ENCODE measurements at places on chromosomes 12 and 14.

- no peak for DNase-seq
Observed at GRCh38 chr14:70931008-70931407, 23.7 kb downstream of the PCNX1 start.

- DNase-seq: no peak
Observed at GRCh38 chr14:22225516-22226140, 363.4 kb downstream of the DAD1 start.

- DNase-seq: peak; percentile 76
Observed at GRCh38 chr12:123237646-123238329, 4.6 kb downstream of the MTRFR start.

DNA sequence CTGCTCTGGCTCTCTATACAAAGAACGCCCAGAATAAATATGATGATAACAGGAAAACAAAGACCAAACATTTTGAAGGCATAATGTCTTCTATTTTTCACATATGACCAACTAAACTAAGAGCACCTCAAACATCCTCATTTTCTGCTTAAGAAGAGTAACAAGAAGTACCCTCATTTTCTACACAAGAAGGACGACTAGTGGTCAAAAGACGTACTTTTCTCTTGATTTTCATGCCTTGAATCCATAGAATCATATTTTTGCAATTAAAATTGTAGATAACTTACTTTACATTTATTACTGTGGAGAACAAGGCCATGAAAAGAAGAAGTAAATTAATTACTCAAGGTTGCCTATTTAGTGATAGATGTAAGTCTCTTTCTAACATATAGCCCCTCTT, 358.6 kb downstream of the DUSP6 start:
- no peak for DNase-seq

DNA sequence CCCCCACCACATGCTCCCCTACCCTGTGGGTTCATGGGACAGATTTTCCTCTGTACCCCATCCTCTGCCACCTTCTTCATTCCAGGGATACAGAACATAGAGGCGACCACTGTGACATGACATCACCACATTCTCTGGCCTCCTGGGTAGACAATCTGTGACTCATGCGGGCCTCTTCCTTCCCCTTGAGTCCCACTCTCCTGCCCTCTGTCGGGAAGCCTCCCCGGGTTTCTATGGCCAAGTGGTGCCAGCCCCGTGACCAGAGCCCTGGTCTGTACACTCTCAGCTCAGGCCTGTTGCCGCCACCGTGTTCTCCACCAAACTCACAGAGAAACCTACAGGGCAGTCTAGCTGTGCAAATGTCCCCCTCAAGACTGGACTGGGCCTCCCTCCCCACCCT, 8.0 kb downstream of the CLMN start:
- no peak for DNase-seq

GRCh38 chr12:81295251-81295650, 217.4 kb downstream of the ACSS3 start:
- DNase-seq: no peak

GRCh38 chr14:32627545-32628298, 298.6 kb downstream of the AKAP6 start:
- no peak for DNase-seq

- no peak for DNase-seq
Observed at GRCh38 chr12:75954041-75954440, 77.5 kb downstream of the PHLDA1 start.

DNA sequence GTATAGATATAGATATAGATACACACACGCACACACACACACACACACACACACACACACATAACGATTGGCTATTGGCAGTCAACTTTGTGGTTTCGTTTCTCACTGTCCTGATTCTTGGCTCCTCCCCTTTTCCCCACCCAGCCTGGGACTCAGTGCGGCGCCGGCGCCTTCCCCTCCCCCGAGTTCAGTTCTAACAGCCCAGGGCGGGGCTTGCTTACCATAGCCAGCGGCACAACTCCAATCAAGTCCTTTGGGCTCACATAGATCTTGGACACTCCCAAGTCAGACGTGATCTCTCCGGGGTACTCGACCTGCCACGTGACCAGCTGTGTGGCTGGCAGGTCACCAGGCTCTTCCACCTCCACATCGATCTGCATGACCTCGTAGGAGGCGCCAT, 484.1 kb downstream of the GLT1D1 start:
- DNase-seq: no peak

DNA sequence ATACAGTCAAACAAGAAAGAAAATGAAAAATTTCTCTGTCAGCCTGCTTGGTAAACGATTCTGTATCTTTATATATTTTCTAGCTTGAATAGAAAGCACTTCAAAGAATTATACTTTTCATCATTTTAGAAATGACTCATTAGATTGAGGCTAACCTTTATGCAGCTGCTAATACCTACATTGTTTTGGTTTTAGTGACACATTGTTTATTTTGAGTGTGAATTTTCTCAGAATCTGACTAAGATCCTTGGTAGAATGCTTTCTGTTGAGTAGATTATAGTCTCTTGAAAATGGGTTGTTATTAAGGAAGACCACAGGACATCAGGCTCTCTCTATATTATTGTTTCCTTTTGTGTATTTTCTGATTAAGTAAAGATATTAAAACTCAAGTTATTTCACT, at the start of gene PMCH:
PMCH (minus strand) TSS at position 45 of the 400 bp plus-strand sequence. CDS start 63 bp downstream, outside the sequence.
- DNase-seq: no peak

DNA sequence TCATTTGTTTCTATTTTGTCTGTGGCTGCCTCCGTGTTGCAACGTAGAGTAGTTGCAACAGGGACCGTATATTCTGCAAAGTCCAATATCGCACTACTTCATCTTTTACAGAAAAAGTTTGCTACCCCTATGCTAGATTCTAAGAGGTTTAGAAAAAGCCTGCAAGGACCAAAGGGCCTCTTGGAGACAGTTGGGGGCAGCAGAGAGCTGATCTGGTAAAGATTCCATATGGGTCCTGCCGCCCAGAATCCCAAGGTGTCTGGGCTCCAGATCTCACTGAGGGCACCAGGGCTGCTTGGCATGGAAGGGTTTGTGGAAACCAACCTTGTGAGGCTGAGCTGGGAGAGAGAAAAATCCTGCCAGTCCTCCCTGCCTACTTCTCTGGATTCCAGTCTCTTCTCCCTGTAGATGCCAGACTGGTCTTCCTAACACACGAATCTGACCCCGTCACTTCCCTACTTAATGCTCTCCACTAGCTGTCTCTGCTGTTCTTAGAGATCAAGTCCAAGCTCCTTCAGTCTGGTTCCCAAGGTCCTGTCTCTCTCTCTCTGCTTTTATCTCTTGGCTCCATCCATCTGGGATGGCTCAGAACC, 74.6 kb downstream of the GLRX5 start:
- DNase-seq: peak; percentile 50

GRCh38 chr12:46847001-46847400, 21.2 kb upstream of the SLC38A4 start:
- no peak for DNase-seq

GRCh38 chr14:90720336-90720735, 95.9 kb downstream of the TTC7B start:
- DNase-seq: no peak

GRCh38 chr14:91732439-91732838, 553 bp upstream of the CATSPERB start:
- no peak for DNase-seq

All from activated CD8-positive, alpha-beta memory T cell treated with anti-CD3 and anti-CD28 coated beads, Interleukin-2, amount 50 U/mL, for 48 hours (primary cell).